ENCODE measurements at places on chromosomes 12 and 14. TPM values are rescaled to one million over a fixed set of nuclear protein-coding genes. Genes with fewer than 3 reads are reported as not detected.

- DNase-seq, result no peak
- H3K4me1 ChIP-seq, result peaks cover 37% of the 10 kb centered on the region
- no peaks in the 10 kb centered on the region for H3K36me3 ChIP-seq
- H3K27ac ChIP-seq, result no peak overlapping the region
These were observed 460.2 kb downstream of the RAD51B start for GRCh38 chr14:68279777-68280233.

GRCh38 chr14:64663174-64663573, 41.0 kb upstream of the PLEKHG3 start:
- no peaks in the 10 kb centered on the region for H3K36me3 ChIP-seq
- peaks cover 20% of the 10 kb centered on the region for H3K27me3 ChIP-seq
- no peak overlapping the region for H3K27ac ChIP-seq
- DNase-seq, result no peak
- H3K4me1 ChIP-seq, result peaks cover 2% of the 10 kb centered on the region
- no peak overlapping the region for H3K4me3 ChIP-seq

DNA sequence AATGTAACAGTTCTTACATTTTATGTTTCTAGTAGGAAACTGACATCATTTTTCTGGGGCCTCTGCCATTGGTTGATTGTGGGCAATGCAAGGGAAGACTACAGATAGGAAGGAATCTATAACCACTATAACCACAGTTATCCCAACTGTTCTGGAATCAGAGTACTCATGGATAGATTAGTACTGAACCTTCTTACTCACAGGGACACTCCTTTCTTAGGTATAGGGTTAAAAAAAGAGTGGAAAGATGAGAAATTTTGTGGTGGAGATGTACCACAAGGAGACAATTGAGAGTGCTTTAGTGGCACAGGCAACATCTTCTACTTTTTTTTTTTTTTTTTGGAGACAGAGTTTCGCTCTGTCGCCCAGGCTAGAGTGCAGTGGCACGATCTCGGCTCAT, 21.0 kb downstream of the TMEM116 start:
- H3K27ac ChIP-seq, result no peak overlapping the region
- peaks cover 54% of the 10 kb centered on the region for H3K4me1 ChIP-seq
- H3K36me3 ChIP-seq, result peaks cover 31% of the 10 kb centered on the region
- DNase-seq, result no peak

- H3K27me3 ChIP-seq, result peaks cover 4% of the 10 kb centered on the region
- no peak overlapping the region for H3K27ac ChIP-seq
- H3K4me3 ChIP-seq, result no peak overlapping the region
- H3K36me3 ChIP-seq, result no peaks in the 10 kb centered on the region
- DNase-seq, result no peak
These were observed 216.6 kb downstream of the RAD51B start for GRCh38 chr14:68036202-68036601.

DNA sequence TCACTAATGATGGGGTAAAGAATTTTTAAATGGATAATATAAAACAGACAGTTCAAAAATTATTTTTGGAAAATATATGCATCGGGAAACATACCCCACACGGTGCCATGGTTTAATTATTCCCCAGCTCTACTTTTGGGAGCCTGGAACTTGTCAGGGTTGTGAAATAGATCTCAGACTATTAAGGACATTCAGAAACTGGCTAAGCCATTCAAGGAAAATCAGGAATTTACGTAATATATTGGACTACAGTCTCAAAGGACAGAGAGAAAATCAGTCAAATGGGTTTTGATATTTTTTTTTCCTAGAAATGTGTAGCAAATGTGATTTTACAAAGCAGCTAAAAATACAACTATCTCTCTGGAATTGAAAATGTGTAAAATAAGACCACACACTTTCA, 57.6 kb upstream of the MON2 start:
- no peaks in the 10 kb centered on the region for H3K27me3 ChIP-seq
- H3K4me3 ChIP-seq, result no peak overlapping the region
- H3K36me3 ChIP-seq, result peaks cover 33% of the 10 kb centered on the region

GRCh38 chr14:43471595-43471994, 1035.5 kb downstream of the FSCB start:
- H3K27ac ChIP-seq, result no peak overlapping the region
- H3K36me3 ChIP-seq, result no peaks in the 10 kb centered on the region
- no peak overlapping the region for H3K4me3 ChIP-seq
- no peak for DNase-seq
- H3K4me1 ChIP-seq, result no peaks in the 10 kb centered on the region
- H3K27me3 ChIP-seq, result no peaks in the 10 kb centered on the region

DNA sequence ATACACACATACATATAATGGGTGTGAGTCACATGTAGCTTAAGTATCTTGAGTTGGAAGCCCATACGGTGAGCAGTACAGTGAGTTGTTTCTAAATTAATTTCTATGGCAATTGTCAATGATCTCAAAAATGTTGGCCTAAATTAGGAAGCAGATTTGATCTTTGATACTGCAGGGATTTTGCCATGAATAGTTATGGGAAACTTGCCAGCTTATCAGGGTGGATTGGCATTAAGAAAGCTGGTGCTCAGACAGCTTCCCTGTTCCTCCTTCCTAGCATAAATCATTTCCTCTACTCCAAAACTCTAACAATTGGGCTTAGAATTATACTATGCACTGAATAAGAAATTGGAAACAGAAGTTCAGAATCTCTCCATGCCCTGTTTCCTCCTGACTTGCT, 150.9 kb upstream of the FRMD6 start:
- H3K36me3 ChIP-seq, result no peaks in the 10 kb centered on the region
- H3K27me3 ChIP-seq, result peaks cover 7% of the 10 kb centered on the region
- DNase-seq, result no peak
- H3K27ac ChIP-seq, result no peak overlapping the region

DNA sequence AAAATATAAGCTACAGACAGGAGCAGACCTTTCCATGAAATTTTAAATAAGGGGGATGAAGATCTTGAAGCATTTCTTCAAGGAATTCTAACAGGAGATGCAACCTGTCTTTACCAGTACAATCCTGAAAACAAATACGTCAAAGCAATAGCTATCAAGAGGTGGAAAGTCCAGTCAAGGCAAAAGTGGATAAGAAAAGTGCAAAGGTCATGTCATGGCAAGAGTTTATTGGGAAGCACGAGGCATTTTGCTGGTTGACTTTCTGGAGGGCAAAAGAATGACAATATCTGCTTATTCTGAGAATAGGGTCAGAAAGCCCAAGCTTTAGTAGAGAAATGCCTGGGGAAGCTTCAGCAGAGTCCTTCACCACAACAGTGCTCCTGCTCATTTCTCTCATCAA, 34.3 kb upstream of the PRB4 start:
- H3K27ac ChIP-seq, result no peak overlapping the region
- no peaks in the 10 kb centered on the region for H3K36me3 ChIP-seq
- no peak overlapping the region for H3K4me3 ChIP-seq
- H3K4me1 ChIP-seq, result no peaks in the 10 kb centered on the region

DNA sequence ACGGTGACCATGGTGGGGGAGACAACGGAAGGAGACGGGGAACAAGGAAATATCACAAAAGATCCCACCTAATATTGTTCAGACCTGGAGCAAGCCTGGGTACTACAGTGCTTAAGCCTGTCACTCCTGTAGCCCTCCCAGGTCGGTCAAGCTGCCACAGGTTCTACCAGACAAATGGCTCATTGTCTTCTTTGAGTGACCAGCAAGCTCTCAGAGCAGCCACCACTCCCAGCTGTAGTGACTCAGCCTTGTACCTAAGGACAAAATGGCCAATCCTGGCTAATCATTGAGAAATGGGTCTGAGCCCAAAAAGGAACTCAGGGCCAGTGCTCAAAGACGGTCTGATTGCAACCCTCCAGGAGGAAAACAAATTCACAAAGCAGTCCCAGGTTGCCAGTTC, 238.4 kb upstream of the NOS1 start:
- no peaks in the 10 kb centered on the region for H3K27me3 ChIP-seq
- H3K36me3 ChIP-seq, result no peaks in the 10 kb centered on the region
- DNase-seq, result no peak
- no peaks in the 10 kb centered on the region for H3K4me1 ChIP-seq
- no peak overlapping the region for H3K4me3 ChIP-seq

DNA sequence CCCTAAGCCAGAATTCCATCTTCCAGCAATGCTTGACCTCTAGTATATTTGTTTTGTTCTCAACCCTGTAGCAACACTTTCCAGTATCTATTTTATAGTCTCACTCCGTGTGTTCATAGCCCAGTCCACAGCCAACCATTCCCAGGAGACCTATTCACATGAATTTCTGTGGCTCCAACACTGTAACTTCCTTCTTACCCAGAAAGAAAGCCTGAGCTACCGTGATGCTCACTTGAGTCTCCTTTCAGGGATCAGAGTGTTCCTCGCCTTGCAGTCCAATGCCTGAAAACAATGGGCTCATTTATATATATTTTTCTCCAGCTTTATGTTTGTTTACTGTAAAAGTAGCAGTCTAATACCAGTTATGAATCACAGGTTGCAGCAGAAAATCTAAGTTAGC, 645.0 kb upstream of the NOVA1 start:
- H3K36me3 ChIP-seq, result no peaks in the 10 kb centered on the region
- H3K27me3 ChIP-seq, result no peaks in the 10 kb centered on the region
- no peaks in the 10 kb centered on the region for H3K4me1 ChIP-seq
- H3K4me3 ChIP-seq, result no peak overlapping the region
- no peak overlapping the region for H3K27ac ChIP-seq
- DNase-seq, result no peak

DNA sequence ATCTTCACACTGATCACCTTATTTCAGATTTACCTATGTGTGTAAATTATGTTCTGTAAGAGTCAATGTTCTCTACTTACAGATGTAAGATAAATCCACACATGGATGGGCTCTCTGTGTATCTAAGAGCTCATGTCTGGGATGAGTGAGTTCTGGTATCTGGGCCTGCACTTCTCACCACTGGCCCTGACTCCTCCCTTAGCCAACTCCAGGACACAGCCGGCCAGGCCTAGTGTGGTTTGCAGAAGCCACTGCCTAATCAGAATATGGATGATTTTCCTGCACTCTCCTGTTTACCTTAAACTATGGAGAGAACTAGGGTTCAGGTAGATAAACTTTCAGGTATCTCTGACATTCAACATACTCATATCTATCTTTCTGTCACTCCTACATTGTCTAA, 1284.8 kb downstream of the TMEM121 start:
- H3K4me1 ChIP-seq, result peaks cover 7% of the 10 kb centered on the region
- H3K27me3 ChIP-seq, result peaks cover 21% of the 10 kb centered on the region
- DNase-seq, result no peak
- no peak overlapping the region for H3K27ac ChIP-seq
- H3K4me3 ChIP-seq, result no peak overlapping the region

GRCh38 chr14:74979442-74980397, 23.0 kb upstream of the EIF2B2 start:
- H3K4me3 ChIP-seq, result no peak overlapping the region
- H3K36me3 ChIP-seq, result no peaks in the 10 kb centered on the region
- DNase-seq, result no peak
- no peaks in the 10 kb centered on the region for H3K4me1 ChIP-seq

DNA sequence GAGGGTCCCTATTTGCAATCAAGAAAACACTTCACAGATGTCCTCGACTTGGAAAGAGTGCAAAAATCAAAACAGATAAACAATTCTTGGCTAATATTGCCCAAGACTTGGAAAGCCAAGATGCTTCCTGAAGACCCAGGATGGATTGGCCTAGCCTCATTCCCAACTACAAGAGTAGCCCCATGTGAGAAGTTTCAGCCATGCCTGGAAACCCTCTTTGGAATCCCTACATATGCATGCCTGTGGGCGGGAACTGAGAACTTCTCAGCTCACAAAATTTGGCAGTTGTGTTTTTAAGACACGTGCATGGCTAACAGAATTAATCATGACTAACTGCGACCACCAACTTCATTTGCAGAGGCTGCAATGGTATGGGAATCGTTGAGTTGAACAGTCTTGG, 283.2 kb upstream of the TBX3 start:
- H3K36me3 ChIP-seq, result no peaks in the 10 kb centered on the region
- no peak overlapping the region for H3K4me3 ChIP-seq
- H3K27me3 ChIP-seq, result no peaks in the 10 kb centered on the region
- no peaks in the 10 kb centered on the region for H3K4me1 ChIP-seq

GRCh38 chr14:96246539-96246847, 9.5 kb upstream of the BDKRB1 start:
- H3K4me1 ChIP-seq, result no peaks in the 10 kb centered on the region
- no peaks in the 10 kb centered on the region for H3K36me3 ChIP-seq
- H3K27me3 ChIP-seq, result no peaks in the 10 kb centered on the region
- no peak overlapping the region for H3K4me3 ChIP-seq
- DNase-seq, result no peak

- peaks cover 67% of the 10 kb centered on the region for H3K36me3 ChIP-seq
- no peaks in the 10 kb centered on the region for H3K27me3 ChIP-seq
- H3K27ac ChIP-seq, result no peak overlapping the region
These were observed 22.5 kb upstream of the STAC3 start for GRCh38 chr12:57273516-57273915.

AKAP3 gene
- 0.71 TPM for total RNA-seq

MSI1 gene
- 3.5 TPM for total RNA-seq

KRT6A gene
- total RNA-seq, result not detected

CFAP251 gene
- 0.82 TPM for total RNA-seq

KLHDC1 gene
- 0.96 TPM for total RNA-seq

CCDC38 gene
- not detected for total RNA-seq

IFI27L2 gene
- total RNA-seq, result 47.4 TPM

FICD gene
- 5.8 TPM for total RNA-seq
